Naive B cell (primary cell): ENCODE measurements at places on chromosomes 6 and 20. TPM values are rescaled to one million over a fixed set of nuclear protein-coding genes. Genes with fewer than 3 reads are reported as not detected.

The OXT gene
- not detected for polyA plus RNA-seq

The YIPF3 gene
- polyA plus RNA-seq: 90.7 TPM

The CGAS gene
- 8.1 TPM for polyA plus RNA-seq

The COL19A1 gene
- polyA plus RNA-seq: 14.1 TPM

The TTK gene
- 1.2 TPM for polyA plus RNA-seq

The GNMT gene
- 0.26 TPM for polyA plus RNA-seq

The ANKRD66 gene
- polyA plus RNA-seq: not detected

The SLC35F1 gene
- polyA plus RNA-seq: not detected

The RALGAPB gene
- polyA plus RNA-seq: 17.4 TPM

The HLA-DOB gene
- 901 TPM for polyA plus RNA-seq

- no peak for DNase-seq
These were observed 7.8 kb upstream of the VSTM2L start for GRCh38 chr20:37895166-37895565.

DNA sequence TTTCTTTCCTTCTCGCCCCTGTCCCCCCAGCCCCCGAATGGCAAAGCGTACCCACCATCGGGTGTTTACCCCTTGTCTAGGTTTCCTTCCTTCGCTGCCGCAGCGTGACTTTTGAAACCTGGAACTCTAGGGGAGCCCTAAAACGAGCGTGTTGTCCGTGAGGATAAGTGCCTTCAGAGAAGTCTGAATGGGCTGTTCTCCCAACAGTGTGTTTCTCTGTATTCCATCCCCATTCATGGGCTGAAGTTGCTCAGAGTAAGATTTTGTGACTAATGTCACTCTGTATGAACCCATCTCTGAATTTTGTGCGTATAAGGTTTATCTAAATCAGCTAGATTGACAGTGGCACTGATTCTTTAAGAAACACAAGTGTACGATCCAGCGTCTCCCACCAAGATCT, 949 bp downstream of the MACROD2 start:
- DNase-seq: no peak

- DNase-seq: no peak
These were observed 34.1 kb downstream of the EZR start for GRCh38 chr6:158785036-158785435.

DNA sequence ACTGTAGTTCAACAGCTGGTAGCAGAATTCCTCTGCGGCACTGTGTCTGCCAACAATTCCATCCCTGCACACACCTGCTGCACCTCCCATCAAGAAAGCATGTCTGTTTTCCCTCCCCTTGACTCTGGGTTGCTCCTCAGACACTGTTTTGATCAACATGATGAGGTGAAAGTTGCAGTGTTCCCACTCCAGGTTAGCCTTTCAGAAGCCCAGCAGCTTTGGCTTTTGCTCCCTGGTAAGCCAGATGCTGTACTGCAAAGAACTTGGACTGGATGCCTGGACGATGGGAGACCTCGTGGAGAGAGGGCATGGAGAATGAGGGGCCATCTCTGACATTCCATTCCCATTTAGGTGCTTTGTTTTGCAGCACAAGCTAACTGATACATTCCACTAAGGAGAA, 79.1 kb upstream of the MAFB start:
- no peak for DNase-seq

- DNase-seq: peak; percentile 14
These were observed 46.0 kb upstream of the UST start for GRCh38 chr6:148700741-148701311.

DNA sequence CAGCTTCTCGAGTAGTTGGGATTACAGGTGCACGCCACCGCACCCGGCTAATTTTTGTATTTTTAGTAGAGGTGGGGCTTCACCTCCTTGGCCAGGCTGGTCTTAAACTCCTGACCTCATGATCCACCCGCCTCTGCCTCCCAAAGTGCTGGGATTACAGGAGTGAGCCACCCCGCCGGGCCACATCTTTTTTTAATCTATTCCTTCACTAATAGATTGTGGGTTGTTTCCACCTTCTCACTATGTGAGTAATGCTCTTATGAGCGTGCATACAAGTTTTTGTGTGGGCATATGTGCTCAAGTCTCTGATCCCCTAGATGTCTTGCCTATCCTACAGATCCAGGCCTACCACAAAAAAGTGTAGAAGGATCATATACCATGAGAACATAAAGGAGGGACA, 30.7 kb downstream of the CARMIL1 start:
- DNase-seq: no peak

DNA sequence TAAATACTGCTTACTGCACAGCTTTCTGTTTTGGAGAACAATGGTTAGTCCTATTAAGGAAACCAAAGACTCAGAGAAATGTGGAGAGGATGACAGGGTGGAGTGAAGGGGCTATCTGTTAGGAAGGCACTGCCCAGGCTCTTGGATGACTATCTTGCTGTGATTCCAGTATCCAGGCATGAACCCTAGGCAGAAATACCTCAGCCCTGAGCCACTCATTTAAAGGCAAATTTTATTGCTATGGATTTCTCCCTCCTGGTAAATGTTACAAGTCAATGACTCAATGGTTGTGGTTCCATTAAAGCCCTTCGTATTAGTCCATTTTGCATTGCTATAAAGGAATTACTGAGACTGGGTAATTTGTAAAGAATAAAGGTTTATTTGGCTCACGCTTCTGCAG, 25.9 kb downstream of the ADGRF4 start:
- no peak for DNase-seq

- peak; percentile 59 for DNase-seq
These were observed 16.0 kb downstream of the MARCKS start for GRCh38 chr6:113873043-113873667.

DNA sequence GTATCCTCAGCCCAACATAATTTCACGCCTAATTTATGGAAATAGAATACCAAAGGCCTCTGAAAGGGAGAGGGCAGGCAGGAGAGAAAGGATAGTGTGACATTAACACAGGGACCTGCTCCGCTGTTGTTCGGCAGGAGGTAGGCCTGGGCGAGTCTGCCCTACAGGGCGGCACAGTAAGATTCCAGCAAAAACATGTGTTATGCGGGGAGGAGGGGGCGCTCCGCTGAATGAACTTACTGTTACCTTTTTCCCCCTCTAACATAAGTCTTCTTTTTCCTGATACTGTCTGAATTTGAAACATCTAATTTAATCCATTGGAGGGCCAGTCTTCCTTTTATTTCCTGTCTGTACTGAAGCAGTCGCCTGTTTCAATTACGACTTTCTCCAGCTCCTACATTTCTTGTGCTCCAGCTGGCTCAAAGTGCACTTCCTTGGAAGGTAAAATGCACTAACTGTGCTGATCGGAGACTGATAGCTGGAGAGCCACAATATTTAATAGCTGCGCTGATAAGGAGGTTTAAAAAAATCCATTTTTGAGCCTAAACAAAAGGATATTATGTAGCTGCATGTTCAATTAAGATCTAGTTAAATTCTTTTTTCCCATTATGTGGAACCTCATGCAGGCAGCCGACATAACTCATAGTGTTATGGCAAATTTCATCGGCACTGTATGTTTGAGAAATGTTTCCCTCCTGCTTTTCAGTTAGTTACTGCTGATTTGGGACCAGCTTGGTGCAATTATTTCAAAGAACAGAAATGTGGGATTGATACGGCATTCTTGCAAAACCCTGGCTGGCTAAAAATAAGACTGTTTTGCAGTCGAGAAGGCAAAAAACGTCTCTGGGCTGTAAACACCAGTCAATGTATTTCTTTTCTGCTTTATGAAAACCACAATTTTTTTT, 193.0 kb downstream of the FOXC1 start:
- DNase-seq: no peak

DNA sequence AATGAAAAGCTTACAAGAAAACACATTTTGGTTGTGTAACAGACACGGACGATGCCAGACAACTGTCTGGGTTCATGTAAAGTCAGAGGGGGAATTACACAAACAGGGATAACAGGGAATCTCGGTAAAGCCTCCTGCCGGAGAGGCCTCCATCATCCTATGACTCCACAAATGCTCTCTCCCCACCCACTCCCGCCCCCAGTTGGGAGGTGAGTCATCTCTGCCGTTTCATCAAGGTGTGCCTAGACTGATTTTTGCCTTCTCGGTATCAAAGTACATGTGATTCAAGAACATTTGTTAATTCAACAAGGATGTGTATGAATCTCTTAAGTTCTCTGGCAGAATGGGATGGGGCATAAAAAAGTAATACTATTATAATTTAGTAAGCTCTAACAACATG, 304.9 kb upstream of the PRDM1 start:
- DNase-seq: no peak

- no peak for DNase-seq
These were observed 46.2 kb downstream of the SLC22A1 start for GRCh38 chr6:160167604-160168399.

GRCh38 chr6:56652231-56652630, 9.5 kb upstream of the DST start:
- DNase-seq: no peak

- no peak for DNase-seq
These were observed 188.6 kb upstream of the NT5E start for GRCh38 chr6:85261271-85261670.

DNA sequence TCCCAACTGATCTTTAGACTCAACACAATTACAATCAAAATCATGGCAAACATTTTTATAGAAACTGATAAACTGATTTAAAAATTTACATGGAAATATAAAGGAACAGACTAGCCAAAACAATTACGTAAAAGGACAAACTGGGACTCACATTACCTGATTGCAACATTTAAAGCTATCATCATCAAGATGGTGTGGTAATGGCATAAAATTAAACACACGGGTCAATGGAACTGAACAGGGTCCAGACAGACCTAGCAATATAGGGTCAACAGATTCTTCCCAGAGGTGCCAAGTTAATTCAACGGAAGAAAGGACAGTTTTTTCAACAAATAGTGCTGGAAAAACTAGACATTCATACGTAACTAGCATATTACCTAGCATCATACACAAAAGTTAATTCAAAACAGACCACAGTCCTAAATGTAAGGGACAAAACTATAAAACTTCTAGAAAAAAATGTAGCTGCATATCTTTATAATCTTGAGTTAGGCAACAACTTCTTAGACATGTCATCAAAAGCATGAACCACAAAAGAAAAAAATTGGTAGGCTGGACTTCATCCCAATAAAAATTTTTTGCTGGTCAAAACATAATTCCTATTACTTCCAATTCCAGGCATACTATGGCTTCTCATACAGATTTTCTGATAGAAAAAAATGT, 147.4 kb upstream of the BEND6 start:
- DNase-seq: no peak

DNA sequence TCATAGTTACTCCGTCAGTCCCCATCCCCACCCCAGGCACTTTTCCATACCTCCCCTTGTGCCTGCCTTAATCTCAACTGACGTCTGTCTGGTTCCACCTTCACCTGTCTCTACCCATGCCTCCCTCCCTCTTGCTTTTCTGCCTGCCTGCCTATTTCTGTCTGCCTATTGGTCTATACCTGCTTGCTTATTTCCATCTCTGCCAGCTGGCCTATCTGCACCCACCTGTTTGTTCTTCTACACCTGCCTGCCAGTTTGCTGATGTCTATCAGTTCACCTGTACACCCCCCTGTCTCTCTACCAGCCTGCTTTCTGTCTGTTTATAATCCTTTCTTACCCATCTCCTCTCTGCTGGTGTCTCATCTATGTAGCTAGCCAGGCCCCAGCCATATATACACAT, 87.5 kb downstream of the RALGAPA2 start:
- DNase-seq: no peak

GRCh38 chr6:6357032-6357431, 36.6 kb upstream of the F13A1 start:
- DNase-seq: no peak

DNA sequence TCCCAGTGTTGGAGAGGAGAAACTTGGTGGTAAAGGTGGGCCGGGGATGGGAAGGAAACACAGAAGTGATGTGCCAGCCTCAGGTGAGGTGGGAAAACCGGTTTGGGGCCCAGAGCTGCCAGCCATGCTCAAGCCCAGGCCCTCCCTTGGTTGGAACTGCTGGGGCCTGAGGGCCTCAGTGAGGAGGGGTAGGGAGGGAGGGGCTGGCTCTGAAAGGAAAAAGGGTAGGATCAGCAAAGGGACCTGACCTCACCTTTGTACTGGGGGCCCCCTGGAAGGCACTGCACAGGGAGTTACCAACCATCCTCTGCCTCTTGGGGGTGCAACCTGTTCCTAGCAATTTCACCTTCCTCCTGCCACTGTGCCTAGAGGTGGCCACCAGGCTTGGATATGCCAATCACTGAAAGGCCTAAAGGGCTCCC, 1.8 kb upstream of the SPEF1 start:
- DNase-seq: no peak
